ENCODE measurements at places on chromosomes 5 and 9.

DNA sequence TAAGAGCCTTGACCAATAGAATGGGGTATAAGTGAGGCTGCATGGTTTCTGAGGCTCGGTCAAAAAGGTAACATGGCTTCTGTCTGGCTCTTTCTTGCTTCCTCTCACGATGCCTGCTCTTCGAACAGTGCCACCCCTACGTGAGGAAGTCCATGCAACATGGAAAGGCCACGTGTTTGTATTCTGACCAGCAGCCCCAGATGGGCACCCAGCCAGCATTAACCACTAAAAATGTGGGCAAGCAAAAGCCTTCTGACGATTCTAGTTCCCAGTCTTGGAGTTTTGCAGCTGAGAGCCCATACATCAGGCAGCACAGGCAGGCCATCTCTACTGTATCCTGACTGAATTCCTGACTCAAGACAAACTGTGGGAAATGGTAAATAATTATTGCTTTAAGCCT lies 24.2 kb upstream of the NREP start:
- DNase-seq: no peak

- no peak for DNase-seq
Measured at GRCh38 chr9:117732494-117732893, 28.3 kb downstream of the TLR4 start.

DNA sequence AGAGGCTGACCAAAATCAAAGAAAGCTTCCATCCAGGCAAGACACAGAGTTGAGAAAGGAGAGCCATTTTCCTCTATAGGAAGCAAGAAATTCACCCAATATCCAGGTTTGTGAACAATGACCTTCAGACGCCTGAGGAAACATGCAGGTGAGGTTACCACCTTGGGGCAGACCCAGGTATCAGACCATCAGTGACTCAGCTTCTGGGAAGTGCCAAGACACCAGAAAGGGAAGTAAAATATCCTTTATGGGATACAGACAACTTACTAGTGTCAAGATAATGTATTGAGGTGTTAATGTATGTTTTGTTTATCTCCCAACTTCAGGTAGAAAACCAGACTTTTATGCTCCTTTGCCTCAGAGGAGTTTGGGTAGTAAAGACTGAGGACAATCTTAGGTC lies 2.2 kb upstream of the DTWD2 start:
- no peak for DNase-seq

DNA sequence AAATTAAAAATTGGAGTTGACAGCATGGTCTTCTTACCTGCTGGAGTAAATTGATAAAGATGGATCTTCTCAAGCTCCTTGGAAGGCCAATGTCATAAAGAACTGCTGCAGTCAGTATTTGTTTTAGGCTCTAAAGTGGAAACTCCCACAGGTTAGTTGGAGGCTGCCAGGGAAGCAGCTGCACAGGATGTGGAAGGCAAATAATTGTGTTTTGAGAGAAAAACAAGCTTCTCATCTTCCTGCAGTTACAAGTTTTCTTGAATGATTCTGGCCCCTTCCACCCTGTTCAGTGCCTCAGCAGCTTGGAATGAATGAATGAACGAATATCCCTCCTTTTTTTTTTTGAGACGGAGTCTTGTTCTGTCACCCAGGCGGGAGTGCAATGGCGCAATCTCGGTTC lies 13.9 kb downstream of the MROH2B start:
- DNase-seq: no peak

DNA sequence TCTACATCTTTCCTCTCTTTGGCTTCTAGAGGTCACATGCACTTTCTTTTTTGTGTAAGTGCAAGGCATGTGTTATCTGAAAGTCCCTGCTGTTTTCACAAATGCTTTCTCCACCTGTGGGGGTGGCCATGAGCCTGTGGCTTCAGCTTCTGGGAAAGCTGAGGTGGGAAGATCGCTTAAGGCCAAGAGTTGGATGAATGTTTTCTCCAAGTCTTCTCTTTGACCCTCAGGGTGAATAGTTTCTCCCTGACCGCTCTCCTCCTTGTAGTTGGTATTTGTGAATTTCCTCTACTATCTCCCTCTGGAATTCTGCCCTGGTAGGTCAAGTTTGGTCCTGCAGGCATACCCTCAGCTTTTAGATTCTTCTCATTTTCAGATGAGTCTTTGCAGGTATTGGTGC lies 74.2 kb downstream of the UGCG start:
- no peak for DNase-seq

DNA sequence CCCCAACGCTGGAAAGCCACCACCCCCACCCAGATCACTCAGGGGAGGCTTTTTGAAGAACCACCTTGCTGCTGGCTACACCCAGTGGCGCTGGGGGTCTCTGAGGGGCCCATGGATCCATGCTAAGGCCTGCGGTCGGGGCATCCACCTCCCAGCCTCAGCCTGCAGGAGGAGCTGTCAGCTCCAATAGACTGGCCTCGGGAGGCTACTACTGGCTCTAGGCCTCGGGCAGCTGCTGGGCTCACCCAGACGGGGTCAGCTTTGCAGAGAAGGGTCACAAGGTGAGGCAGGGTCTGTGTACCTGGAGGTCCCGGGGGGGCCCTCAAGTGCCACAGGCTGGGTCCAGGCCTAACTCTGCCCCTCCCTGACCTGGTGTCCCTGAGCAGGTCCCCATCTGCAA lies 193.7 kb downstream of the OLFM1 start:
- DNase-seq: no peak

GRCh38 chr5:140549237-140550144 lies 2.0 kb downstream of the EIF4EBP3 start:
- DNase-seq: no peak

GRCh38 chr9:108579757-108580439 lies 275.9 kb downstream of the ACTL7B start:
- DNase-seq: no peak

DNA sequence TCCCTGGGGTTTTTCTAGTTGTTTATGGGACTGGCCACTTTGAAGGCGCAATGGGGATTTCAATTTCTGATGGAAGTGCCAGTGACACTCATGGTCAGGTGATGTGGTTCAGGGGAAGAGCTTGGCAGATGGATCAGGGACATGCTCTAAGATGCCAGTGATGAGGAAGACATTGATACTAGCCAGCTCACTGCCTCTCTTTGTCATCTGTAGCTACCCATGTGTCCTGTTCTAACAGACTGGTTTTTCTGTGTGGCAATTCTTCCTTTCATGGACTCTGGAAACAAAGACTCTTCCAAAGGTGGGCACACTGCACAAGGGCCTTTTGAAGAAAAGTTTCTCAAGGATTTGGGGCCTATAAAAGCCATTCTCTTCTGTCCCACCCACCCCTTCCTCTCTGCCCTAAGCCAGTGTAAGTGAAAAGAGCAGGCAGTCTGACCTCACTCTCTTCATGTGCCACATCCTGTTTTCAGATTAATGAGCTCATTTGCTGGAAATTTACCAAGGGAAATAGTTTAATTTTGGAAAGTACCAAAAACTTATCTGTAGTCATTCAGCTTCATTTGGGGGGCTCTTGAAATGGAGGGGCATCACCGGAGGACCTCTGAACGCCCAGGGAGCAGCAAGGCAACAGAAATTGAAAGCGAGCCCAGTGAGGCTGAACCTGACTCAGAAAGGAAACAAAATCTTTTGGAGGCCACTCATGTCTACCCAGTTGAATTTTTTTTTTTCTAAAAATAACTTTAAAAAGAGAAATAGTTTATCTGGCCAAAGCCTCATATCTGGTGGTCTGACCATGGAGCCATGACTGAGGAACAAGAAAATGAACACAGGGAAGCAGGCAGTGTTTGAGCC lies 4.9 kb upstream of the TRAF1 start:
- DNase-seq: no peak

DNA sequence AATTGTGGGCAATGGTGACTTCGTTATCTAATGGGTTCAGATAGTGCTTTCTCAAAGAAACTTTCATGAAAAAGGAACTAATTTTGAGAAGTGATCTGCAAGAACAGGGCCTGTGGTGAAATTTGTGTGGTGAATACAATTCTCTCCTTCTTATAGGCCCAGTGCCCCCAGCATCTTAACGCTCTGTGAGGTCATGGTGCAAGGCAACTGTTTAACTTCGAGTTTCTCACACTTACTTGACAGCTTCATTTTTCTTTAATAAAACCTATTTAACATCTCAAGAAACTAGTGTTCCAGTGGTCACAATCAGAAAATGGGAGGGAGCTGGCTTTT lies 69.2 kb downstream of the FAM114A2 start:
- DNase-seq: no peak

- DNase-seq: no peak
Measured at GRCh38 chr9:117887941-117888340, 183.7 kb downstream of the TLR4 start.

DNA sequence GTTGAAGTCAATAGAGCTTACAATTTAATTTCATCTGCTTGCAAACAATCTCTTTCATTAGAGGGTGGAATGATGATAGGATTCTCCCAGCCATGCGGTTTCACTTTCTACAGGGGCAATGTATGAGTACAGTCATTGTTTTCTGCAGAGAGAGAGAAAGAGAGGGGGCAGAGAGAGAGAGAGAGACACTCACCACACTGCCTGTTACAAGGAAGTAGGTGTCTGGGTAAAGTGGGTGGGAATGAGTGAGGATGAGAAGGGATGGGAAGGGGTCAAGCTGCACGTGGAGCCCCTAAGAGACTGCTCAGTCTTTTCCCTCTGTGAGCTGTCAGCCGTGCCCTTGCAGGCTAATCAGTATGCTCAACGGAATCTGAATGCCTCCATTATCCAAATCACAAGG lies 454.3 kb downstream of the KDM4C start:
- DNase-seq: no peak

DNA sequence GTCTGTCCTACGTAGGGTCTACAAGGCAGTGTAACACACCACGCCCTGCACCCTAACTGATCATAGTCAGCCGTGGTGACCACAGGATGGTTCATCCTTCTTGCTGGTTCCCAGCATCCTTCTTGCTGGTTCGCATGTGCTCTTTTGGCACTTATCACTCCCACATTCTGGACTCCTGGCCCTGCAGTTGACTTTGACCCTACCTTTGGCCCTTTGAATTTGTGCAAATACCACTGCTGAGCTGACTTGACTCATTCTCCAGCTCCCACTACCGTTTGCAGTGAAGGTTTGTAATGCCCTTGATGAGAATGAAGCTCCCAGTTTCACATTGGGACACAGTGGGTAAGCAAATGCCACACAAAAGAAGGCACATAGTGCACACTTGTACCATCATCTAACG lies 33.8 kb downstream of the PALM2AKAP2 start:
- no peak for DNase-seq

DNA sequence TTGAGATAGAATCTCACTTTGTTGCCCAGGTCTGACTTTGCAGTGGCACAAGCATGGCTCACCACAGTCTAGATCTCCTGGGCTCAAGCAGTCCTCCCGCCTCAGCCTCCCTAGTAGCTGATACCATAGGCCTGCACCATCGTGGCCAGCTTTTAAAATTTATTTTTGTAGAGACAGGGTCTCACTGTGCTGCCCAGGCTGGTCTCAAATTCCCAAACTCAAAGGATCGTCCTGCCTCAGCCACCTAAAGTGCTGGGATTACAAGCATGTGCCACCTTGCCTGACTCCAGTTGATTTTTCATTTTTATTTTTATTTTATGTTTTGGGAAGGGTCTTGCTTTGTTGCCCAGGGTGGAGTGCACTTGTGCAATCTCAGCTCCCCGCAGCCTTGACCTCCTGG lies 41.7 kb upstream of the GLDC start:
- DNase-seq: no peak

GRCh38 chr5:147675168-147675567 lies 107.4 kb downstream of the JAKMIP2 start:
- DNase-seq: no peak

DNA sequence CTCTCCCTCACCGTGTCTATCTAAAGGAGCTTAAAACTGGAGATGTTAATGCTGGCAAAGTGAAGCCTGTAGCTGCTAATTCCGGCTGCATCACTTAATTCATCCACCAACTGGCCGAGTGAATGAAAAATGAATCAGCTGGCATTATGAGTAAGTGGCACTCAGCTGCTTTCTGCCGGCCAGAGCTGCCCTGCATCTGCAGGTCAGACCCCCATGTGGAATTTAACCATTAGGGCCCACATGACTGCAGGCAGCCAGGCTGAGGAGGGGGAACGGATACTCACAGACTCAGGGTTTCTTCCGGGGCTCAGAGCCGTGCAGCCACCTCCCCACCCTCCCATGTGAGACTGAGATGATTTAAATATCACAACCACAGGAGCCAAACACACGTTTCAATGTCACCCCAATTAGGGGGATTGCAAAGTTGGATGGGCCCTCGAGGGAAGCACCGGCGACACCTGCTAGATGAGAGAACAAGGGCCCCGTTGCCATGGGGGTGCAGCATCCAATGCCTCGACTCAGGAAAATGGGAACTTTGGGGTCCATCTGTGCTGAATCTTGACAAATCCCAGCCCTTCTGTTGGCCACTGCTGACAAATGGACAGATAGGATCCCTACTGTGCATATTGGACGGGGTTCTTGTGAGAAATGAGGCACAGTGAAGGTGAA lies 115.6 kb upstream of the ALDH1B1 start:
- DNase-seq: no peak

DNA sequence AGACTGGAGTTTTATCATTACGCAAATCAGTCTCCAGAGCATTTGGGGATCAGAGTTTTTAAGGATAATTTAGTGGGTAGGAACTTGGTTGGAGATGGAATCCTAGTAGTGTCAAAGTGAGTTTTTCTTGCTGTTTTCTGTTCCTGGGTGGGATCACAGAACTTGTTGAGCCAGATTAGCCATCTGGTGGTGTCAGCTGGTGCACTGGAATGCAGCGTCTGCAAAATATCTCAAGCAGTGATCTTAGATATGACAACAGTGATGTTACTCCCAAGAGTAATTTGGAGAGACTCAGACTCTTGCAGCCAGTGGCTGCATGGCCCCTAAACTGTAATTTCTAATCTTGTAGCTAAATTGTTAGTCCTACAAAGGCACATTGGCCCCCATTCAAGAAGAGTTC lies 1257.8 kb downstream of the MAT2B start:
- no peak for DNase-seq

- no peak for DNase-seq
Measured at GRCh38 chr9:98517761-98518160, 191.0 kb downstream of the GABBR2 start.

DNA sequence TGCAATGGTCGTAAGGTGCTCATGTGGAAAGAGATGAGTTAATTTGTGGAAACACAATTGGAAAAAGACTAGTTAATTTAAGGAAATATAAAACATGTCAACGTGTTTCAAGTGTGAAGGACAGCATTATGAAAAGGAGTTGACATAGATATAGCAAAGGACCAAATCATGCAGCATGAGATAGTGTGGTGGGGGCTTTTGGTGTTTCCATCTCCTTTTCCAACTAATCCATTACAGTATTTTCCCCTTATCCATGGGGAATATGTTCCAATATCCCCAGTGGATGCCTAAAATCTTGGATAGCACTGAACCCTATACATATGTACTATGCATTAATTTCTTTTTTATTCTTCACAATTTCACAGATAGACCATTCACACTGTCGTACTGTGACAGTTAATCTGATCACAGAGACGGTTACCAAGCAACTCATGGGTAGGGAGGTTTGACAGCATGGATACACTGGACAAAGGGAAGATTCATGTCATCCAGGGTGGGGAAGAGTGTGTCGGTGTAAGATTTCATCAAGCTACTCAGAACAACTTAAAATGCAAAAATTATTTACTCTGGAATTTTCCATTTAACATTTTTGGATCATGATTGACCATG lies 238.6 kb downstream of the CDH12 start:
- DNase-seq: no peak

- DNase-seq: no peak
Measured at GRCh38 chr5:154430466-154430865, 15.3 kb upstream of the SAP30L start.

GRCh38 chr5:111954516-111955395 lies 197.8 kb upstream of the NREP start:
- no peak for DNase-seq

Data from stimulated activated CD4-positive, alpha-beta T cell treated with anti-CD3 and anti-CD28 coated beads, Interleukin-4, amount 100 ng/mL, for 48 hours (primary cell).